ENCODE measurements at places on chromosomes 16 and 17.

DNA sequence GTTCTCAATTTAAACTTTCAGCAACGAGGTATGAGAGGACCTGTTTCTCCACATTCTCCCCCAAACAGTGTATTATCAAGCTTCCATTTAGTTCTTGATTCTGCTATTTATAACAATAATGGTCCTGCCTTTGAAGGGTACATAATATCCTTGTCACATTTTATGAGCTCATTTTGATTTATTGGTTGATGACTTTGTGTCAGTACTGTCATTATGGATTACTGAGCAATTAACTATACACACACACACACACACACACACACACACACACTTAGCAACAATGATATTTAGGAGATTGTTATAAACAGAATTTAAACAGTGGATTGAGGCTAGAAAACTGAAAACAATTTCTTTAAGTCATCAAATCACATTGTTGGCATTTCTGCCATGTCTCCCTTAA, 7.0 kb downstream of the TMIGD1 start:
- no peak for DNase-seq
- H3K27me3 ChIP-seq, result peaks cover 11% of the 10 kb centered on the region
- H3K27ac ChIP-seq, result no peak overlapping the region
- no peaks in the 10 kb centered on the region for H3K4me1 ChIP-seq
- no peak overlapping the region for H3K4me3 ChIP-seq

GRCh38 chr17:394718-395095, 42.1 kb upstream of the RPH3AL start:
- no peak for DNase-seq
- H3K36me3 ChIP-seq, result no peaks in the 10 kb centered on the region
- no peaks in the 10 kb centered on the region for H3K4me1 ChIP-seq
- H3K4me3 ChIP-seq, result no peak overlapping the region
- no peak overlapping the region for H3K27ac ChIP-seq

DNA sequence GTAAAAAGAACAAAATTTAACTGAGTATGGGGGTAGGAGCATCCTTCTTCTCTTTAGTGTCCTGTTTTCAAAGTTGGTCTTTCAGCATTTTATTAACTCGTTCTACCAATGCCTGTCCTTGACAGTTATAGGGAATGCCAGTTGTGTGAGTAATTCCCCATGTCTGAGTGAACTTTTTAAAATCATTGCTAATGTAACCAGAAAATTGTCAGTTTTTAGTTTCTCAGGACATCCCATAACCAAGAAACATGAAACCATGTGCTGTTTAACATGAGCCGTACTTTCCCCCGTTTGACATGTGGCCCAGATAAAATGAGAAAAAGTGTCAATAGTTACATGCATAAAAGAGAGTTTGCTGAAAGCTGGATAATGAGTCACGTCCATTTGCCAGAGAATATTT, 71.4 kb upstream of the ARL4D start:
- H3K4me1 ChIP-seq, result no peaks in the 10 kb centered on the region
- H3K27me3 ChIP-seq, result no peaks in the 10 kb centered on the region
- H3K4me3 ChIP-seq, result no peak overlapping the region
- no peaks in the 10 kb centered on the region for H3K36me3 ChIP-seq

DNA sequence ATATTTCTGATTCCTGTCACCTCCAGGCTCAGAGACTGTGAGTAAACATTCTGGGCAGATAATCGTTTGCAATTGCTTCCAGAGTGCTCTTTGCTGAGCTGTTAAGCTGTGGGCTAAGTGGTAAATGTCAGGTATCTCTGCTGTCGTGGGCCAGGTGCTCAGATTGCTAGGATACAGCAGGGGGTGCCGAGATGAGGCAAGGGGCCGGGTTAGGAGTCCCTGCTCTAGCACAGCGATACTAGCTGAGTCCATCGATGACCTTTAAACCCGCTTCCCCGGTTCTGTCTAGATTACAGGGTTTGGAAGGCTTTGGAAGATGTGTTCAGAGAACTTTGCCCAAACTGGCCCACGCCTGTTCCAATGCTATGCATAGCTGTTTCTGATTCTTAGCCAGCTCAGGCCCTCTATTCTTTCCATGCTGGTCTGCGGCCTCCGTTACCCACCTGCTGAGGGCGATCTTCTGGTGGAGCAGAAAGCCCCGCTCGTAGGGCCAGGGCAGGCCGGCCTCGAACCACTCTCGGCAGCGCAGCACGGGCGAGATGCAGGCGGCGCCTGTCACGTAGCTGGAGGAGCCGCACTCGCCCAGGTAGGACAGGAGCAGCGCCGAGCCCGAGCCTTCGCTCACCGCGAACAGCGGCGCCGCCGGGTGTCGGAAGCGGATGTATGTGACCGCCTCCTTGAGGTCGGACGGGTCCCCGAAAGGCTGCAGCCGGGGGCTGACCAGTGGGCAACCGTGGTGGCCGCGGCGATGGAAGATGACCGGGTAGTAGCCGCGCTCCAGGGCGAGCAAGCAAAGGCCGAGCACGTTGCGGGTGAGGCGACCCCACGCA, 979 bp downstream of the ABHD15 start:
- H3K4me3 ChIP-seq, result peak overlapping the region; percentile 81
- no peaks in the 10 kb centered on the region for H3K27me3 ChIP-seq
- H3K36me3 ChIP-seq, result no peaks in the 10 kb centered on the region
- H3K27ac ChIP-seq, result peak overlapping the region; percentile 78
- DNase-seq, result no peak

GRCh38 chr16:15980329-15980728, 30.9 kb downstream of the ABCC1 start:
- no peaks in the 10 kb centered on the region for H3K27me3 ChIP-seq
- H3K4me3 ChIP-seq, result no peak overlapping the region
- peak overlapping the region; percentile 15 for H3K27ac ChIP-seq
- H3K36me3 ChIP-seq, result no peaks in the 10 kb centered on the region
